Aorta (tissue), 5 donors: ENCODE measurements at places on chromosomes 2 and 18. TPM values are rescaled to one million over a fixed set of nuclear protein-coding genes. Genes with fewer than 3 reads are reported as not detected.

The CHMP3 gene
- 154 TPM for total RNA-seq

The SPDYA gene
- total RNA-seq, result 2.8 TPM

DNA sequence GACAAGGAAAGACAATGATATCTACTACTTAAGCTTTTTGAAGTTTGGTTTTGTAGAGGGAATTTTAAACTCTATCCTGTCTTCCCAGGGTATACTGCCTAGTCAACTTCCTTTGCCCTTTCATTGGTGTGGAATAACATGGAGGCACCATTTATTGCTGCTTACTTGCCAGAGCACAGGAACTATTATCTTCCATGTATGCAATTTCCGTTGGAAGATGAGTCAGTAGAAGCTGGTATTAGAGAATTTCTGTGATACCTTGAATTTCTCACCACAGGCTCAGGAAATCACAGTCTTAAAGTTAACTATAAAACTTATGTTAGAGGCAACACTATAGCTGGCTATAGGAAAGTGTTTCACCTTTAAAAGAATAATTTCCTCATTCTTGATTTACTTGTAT is 40.9 kb upstream of the RGPD4 start:
- no peaks in the 10 kb centered on the region for H3K27me3 ChIP-seq
- H3K36me3 ChIP-seq, result no peaks in the 10 kb centered on the region
- H3K27ac ChIP-seq, result no peak overlapping the region
- no peaks in the 10 kb centered on the region for H3K4me1 ChIP-seq
- no peak overlapping the region for H3K4me3 ChIP-seq
- no peak for DNase-seq

- H3K4me3 ChIP-seq, result no peak within 1 kb of the TSS
- H3K27ac ChIP-seq, result no peak within 1 kb of the TSS
- no peak for DNase-seq
Observed at GRCh38 chr2:26640781-26641564, at the start of gene CIB4. Gene CIB4, minus strand, starts transcription at chr2:26641366. Its CDS starts 52 bp downstream, at chr2:26641314.

GRCh38 chr18:25976554-25976953 is 113.9 kb downstream of the SS18 start:
- H3K27me3 ChIP-seq, result no peaks in the 10 kb centered on the region
- H3K36me3 ChIP-seq, result no peaks in the 10 kb centered on the region
- H3K27ac ChIP-seq, result no peak overlapping the region
- no peak for DNase-seq

GRCh38 chr2:142961202-142961601 is 83.7 kb downstream of the KYNU start:
- no peak overlapping the region for H3K4me3 ChIP-seq
- H3K36me3 ChIP-seq, result no peaks in the 10 kb centered on the region
- no peak for DNase-seq
- no peak overlapping the region for H3K27ac ChIP-seq

The TMEM17 gene
- 1.1 TPM for total RNA-seq

GRCh38 chr18:24627644-24628315 is 167.3 kb downstream of the HRH4 start:
- no peaks in the 10 kb centered on the region for H3K27me3 ChIP-seq
- DNase-seq, result no peak
- H3K4me1 ChIP-seq, result no peaks in the 10 kb centered on the region
